Activated T-cell treated with anti-CD3 and anti-CD28 coated beads, Interleukin-2, amount 50 U/mL, for 1 hour (primary cell): ENCODE measurements at places on chromosomes 7 and 10.

GRCh38 chr10:69232736-69233480, 12.8 kb downstream of the HKDC1 start:
- peak; percentile 43 for DNase-seq

- DNase-seq, result no peak
Measured at GRCh38 chr7:12434012-12434642, 30.5 kb upstream of the VWDE start.

GRCh38 chr7:98834949-98835348, 34.9 kb downstream of the TMEM130 start:
- no peak for DNase-seq

DNA sequence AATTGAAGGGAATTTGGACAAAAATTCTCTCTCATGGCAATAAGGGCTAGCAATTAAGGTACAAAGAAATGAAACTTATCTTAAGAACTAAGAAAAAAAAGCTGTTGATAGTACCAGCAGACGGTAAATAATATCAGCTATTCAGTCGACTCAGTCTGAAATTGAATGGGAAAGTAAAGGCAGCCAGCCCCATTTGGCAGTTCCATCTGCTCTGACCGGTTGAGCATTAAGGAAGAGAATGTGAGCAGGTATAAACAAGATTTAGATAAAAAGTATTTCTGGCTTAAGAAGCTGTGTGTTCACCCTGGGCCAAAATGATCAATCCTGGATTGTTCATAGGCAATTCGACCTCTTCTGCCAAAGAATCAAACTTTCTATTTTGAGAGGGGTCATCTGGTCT, 154.6 kb upstream of the NPVF start:
- DNase-seq, result no peak

DNA sequence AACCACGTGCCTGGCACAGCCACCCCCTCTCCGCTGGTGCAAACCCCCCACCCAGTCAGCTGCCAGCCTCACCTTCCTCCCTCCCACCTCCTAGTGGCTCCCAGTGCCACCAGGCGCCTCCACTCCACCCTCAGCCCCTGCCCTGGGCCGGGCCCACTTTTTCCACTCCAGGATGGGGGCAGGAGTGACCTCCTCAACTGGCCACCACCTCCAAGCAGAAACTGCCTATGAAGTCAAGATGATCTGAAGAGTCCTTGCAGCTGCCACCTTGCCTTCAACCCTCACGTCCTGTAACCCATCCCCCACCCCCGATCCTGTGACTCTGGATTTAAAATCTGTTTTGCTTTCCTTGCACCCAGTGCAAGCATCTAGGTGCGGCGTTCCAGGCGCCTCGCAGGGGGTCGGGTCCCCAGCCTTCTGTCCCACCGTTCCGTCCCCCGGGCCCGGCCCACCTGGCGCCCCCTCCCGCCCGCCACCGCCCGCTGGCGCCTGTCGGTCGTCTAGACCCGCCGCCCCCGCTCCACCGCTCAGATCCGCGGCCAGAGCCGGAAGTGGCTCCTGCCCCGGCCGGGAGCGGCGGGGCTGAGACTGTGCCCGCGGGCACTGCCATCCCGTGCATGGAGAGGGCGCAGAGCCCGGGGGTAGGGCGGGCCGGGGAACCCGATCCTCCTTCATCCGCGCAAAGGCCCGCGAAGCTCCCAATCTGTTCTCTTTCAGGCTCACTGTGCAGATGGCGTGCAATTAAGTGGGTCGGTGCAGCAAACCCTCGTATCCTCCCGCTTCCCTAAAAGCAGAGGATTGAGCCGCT, 51.2 kb upstream of the GTF2I start:
- peak; percentile 51 for DNase-seq
